Activated CD4-positive, alpha-beta T cell treated with anti-CD3 and anti-CD28 coated beads for 4 hours (primary cell): ENCODE measurements at places on chromosomes 2 and 18.

DNA sequence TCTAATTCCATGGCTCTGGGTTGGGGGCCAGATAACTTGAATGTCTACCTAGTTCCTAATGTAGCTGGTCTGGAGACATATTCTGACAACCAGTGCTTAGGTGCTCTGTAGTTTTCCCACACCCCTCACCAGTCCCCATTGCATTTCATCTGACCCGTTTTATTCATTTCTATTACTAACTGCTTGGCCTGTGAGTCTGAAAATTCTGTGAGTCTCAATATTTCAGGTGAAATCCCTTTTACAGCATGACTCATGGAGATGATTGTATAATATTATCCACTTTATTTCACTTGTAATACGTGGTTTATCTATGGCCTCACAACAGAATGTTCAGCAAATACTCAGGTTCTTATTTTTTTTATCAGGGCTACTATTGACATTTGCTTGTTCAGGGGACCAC lies 103.7 kb upstream of the UGP2 start:
- DNase-seq, result no peak

DNA sequence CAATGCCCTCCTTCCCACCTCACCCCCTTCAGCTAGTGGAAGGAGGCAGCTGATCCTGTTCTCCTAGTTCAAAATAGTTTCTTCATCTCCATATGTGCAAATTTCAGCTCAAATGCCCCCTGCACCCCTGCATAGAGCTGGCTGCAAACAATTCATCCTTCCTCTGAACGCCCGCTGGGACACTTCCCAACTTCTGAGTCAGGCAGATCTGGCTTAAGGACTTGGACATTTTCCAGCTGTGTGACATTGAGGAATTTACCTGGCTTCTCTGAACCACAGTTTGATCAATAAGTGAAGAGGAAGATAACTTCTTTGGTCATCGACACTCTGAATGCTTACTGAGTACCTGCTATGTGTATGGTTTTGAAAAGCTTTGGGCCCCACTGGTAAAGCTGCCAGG lies 23.5 kb downstream of the PTGR3 start:
- DNase-seq, result no peak

DNA sequence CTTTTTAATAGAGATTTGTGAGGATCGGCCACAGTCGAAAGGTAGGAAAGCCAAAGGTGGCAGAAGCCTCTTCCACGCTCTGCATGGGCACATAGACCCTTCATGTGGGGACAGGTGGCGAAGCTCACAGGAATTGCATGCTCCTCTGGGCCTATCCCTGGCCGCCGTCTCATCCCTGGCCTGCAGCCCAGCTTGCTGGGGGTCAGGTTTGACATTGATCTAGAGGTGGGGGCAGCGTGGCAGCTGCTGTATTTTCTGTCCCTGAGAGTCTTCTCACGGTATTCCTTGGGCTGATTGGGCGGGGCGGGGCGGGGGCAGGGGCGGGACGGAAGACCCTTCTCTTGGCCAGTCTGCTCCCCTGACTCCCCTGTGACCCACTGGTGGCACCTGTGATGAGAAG lies 48.9 kb downstream of the STK25 start:
- no peak for DNase-seq

DNA sequence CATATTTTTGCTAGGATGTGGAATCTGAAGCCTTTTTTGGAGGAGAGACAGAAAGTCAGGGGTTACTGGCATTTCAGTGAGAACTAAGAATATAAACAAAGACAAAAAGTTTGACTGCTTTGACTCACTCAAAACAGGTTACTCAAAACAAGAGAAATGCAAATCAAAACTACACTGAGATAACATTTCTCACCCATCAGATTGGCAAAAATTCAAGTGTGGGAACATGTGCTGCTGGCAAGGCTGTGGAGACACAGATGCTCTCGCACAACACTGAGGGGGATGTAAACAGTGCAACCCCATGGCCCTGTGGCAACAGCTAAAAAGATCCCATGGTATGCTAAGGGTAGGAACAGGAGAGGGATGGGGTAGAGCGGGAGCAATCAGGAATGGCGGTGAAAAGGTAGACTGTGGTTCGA lies 86.6 kb downstream of the DTNB start:
- no peak for DNase-seq

GRCh38 chr2:200533754-200534153 lies 7.7 kb downstream of the SGO2 start:
- no peak for DNase-seq

- DNase-seq, result no peak
Measured at GRCh38 chr2:209240204-209240603, 183.6 kb upstream of the MAP2 start.

- no peak for DNase-seq
Measured at GRCh38 chr2:64362562-64363026, 91.4 kb upstream of the LGALSL start.

DNA sequence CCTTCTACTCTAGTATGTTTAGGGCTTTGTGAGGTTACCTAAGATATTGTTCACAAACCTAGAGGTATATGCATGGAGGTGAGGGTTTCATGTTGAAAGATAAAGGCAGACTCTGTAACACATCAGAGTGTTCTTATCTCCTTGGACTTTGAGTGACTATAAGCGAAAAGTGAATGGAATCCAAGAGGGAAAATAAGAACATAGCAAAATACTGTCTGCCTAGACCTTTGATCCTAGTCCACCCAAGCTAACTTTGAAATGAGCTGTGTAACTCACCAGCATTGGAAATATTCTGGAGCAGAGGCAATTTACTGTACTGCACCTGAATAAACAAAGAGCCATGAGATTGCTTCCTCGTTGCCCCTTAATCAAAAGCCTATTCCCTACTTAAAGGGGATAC lies 28.2 kb upstream of the GALNT1 start:
- DNase-seq, result no peak

DNA sequence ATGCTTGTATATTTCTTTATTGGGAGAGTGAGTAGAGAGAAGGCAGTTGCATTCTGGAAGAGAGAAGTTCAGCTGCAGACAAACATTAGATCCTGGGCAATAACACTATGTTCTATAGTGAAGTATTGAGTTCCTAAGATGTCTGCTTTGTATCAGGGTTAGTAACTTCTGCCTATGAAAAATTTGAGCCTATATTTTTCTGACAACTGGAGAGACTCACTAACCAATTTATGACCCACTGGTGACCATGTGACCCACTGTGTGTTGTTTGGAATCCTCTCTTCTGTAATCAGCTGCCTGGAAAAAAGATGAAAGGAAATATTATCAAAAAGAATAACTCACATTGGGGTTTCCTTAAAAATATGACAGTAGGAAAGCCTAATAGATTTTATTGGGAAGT lies 35.3 kb downstream of the DPP4 start:
- DNase-seq, result no peak

DNA sequence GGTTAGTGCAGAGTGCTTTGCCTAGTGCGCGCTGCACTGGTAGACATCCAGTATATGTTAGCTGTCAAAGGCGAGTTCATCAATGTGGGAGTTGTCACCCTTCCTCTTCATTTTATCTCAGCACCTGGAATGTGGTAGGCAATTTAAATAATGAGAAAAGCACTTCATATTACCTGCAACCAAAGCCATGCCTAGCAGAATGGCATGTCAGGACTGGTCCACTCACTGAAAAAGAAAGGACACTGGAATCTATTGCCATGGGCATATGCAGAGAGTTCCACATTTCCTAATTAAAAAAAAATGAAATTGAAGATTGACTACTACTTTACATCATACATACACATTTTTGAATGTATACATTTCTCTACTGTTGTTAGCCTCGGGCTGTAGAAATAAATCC lies 139.6 kb downstream of the PAX3 start:
- no peak for DNase-seq
